Occipital lobe (tissue), 3 donors: ENCODE measurements at places on chromosomes 11 and 22. TPM values are rescaled to one million over a fixed set of nuclear protein-coding genes. Genes with fewer than 3 reads are reported as not detected.

The GDPD4 gene
- not detected for total RNA-seq

The VSTM5 gene
- total RNA-seq, result 1.1 TPM

The PCF11 gene
- total RNA-seq, result 93.3 TPM

The SAA1 gene
- not detected for total RNA-seq

The GATD1 gene
- 22.3 TPM for total RNA-seq

The CHRNA10 gene
- total RNA-seq, result not detected

The OR52A1 gene
- total RNA-seq, result not detected

The SPDYC gene
- not detected for total RNA-seq

The POU2AF3 gene
- 0.47 TPM for total RNA-seq

The IGF2 gene
- total RNA-seq, result 25.6 TPM

The OVCH2 gene
- total RNA-seq, result not detected

The OR8I2 gene
- total RNA-seq, result not detected

The LRRN4CL gene
- total RNA-seq, result 0.16 TPM

The APOL4 gene
- 10.5 TPM for total RNA-seq

The DDTL gene
- total RNA-seq, result 3.1 TPM

The RANGAP1 gene
- total RNA-seq, result 28.7 TPM

The ART1 gene
- 0.16 TPM for total RNA-seq

The DNAJB7 gene
- not detected for total RNA-seq

The NEU3 gene
- total RNA-seq, result 19.0 TPM

The PYGM gene
- 1.2 TPM for total RNA-seq

The OR4C11 gene
- not detected for total RNA-seq

The OR5P2 gene
- not detected for total RNA-seq

The TP53AIP1 gene
- 0.47 TPM for total RNA-seq

The RFPL3 gene
- not detected for total RNA-seq

The LRRC4C gene
- 90.6 TPM for total RNA-seq

The MRGPRF gene
- total RNA-seq, result 2.3 TPM

The CALCA gene
- not detected for total RNA-seq

The OR51B5 gene
- 0.47 TPM for total RNA-seq

The SLC37A2 gene
- total RNA-seq, result 3.4 TPM

The ALG8 gene
- total RNA-seq, result 55.2 TPM

The TMEM9B gene
- total RNA-seq, result 62.9 TPM

The TPBGL gene
- under 0.01 TPM for total RNA-seq

The SGSM1 gene
- 11.4 TPM for total RNA-seq

The SLC16A8 gene
- 0.16 TPM for total RNA-seq

The CEND1 gene
- 5.9 TPM for total RNA-seq

The LIF gene
- not detected for total RNA-seq
